ENCODE measurements at places on chromosomes 7 and 10.

- no peak for DNase-seq
These were observed 8.7 kb downstream of the TTYH3 start for GRCh38 chr7:2640482-2640830.

DNA sequence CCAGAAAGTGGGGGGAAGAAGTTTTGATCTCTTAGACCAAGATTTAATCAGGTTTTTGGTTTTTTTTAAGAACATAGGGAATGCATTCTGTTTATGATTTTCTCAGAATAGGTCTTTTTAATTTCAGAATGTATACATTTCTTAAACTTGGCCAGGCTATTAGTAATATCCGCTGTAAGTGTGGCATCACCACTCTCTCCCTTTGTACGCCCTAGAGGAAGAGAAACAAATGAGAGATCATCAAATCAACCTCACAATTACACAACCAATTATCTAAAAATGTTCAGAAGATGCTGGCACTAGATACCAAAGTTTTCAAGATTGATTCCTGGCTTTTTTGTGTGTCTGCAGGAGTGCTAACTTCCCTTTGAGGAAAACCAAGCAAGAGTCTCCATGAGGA lies 70.0 kb downstream of the KLF6 start:
- no peak for DNase-seq

- DNase-seq, result no peak
These were observed 38.2 kb downstream of the WDR37 start for GRCh38 chr10:1094112-1095057.

DNA sequence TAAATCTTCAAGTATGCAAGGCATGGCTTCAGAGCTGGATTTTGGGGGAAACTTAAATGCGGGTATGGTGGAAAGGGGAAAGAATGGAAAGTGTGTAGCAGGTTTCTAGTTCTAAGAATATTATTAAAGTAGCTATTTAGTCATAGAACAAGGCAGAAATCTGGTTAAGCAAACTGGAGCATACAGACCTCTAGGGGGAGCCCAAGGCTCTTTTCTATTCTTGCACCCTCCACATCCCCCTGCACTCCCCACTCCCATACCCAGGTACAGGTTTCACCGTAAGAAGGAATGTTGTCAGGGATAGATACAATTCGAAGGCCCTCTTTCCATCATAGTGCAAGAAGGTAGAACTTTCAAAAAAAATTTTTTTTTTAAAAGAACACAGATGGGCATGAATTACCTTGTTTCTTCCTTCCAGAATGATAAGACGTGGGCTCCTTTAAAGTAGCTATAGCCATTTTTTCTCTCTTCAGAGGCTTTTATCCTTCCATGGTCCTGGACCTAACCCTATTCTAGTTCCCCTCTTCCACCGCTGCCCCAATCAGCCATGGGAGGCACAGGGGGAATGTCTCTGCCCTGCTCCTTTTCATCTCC lies 41.5 kb upstream of the SMIM30 start:
- DNase-seq, result peak; percentile 67

GRCh38 chr7:31646942-31647341 lies 40.1 kb upstream of the PPP1R17 start:
- no peak for DNase-seq

- no peak for DNase-seq
These were observed 649.7 kb upstream of the ANKRD30A start for GRCh38 chr10:36475746-36476145.

DNA sequence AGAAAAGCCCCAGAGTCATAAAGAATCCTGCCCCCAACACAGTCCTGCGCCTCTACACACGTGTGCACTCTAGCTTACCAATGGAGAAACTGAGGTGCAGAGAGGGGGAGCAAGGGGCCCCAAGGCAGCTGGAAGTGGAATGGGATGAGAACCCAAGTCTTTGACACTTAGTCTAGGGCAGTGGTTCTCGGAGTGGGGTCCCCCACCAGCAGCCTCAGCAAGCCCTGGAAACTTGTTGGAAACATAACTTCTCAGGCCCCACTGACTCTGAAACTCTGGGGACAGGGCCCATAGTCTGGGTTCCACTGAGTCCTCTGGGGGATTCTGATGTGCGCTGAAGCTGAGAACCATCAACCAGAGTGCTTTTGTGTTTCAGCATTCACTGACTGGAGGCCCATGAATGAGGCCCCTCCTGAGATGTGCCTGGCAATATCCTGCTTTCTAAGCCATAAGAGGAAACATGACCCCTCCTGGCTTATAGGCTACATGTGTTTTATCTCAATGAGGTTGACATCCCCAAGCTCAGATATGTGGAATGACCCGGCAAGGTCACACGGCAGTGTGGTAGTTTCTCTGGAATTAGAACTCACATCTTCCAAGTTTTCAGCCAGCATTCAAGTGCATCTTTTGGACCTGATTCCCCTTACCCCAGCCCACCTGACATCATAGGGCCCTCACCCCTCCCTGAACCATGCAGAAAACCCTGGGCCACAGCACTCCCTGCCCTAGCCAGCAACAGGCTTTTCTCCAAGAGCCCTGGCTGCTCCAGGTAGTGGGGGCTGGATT lies 147.3 kb upstream of the PCBD1 start:
- DNase-seq, result no peak

- DNase-seq, result peak; percentile 17
These were observed 28.0 kb downstream of the PRPF18 start for GRCh38 chr10:13614530-13615332.

DNA sequence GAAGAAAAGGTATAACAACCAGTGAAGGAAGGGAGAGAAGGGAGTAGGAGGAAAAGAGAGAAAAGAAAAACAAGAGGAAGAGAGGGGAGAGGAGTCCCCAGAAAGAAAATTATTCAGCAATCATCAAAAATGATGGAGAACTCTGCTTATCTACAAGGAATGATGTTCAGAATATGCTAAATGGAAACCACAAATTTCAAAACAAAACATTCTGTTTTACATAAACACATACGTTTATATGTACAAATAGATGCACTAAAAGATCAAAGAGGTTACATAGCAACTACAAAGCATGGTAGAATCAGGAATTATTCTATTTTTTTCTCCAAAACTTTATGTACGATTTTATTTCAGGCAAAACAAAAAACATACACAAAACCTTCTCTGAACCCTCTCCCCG lies 91.9 kb downstream of the FAM13C start:
- DNase-seq, result no peak

- no peak for DNase-seq
These were observed 7.3 kb upstream of the OR2A2 start for GRCh38 chr7:144102041-144102440.
